ENCODE measurements at places on chromosomes 3 and 15.

GRCh38 chr15:62093809-62094208 lies 27.0 kb downstream of the C2CD4A start:
- no peak for DNase-seq

GRCh38 chr3:152843955-152844354 lies 9.0 kb downstream of the P2RY1 start:
- DNase-seq, result no peak

GRCh38 chr3:9978710-9979305 lies 7.8 kb downstream of the EMC3 start:
- no peak for DNase-seq

DNA sequence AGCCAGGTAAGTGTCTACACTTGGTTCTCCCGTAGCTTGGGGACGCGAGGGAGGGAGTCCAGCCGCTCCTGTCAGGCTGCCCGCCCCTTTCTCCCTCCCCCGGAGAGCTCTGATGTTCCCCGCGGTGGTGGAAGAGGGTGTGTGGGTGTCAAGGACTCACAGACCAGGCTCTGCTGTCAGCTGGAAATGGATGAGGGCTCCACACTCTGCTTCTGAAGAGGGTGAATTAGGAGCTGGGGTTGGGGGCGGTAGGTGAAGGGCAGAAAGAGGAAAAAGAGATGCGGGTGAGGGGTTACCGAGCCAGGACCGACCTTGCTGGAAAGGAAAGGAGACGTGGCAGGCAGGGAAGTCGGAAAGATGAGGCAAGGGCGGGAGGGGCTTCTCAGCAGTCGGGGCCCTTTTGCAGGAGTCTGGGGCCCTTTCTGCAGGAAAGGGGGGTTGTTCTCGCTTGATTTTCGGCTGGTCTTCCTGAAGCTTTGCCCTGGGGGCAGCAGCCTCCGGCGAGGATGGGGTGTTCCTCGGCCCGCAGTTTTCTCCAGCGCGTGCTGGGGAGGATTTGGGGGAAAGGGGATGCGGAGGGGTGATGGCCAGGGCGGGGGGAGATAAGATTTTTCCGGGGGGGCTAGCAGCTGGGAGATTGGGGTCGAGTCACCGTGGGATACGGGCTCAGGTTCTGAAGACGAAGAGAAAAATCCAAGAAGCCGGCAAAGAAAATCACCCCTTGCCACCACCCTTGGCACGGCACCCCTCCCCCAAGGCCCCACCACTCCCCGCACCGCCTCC lies 602 bp upstream of the BAHD1 start:
- DNase-seq, result no peak

DNA sequence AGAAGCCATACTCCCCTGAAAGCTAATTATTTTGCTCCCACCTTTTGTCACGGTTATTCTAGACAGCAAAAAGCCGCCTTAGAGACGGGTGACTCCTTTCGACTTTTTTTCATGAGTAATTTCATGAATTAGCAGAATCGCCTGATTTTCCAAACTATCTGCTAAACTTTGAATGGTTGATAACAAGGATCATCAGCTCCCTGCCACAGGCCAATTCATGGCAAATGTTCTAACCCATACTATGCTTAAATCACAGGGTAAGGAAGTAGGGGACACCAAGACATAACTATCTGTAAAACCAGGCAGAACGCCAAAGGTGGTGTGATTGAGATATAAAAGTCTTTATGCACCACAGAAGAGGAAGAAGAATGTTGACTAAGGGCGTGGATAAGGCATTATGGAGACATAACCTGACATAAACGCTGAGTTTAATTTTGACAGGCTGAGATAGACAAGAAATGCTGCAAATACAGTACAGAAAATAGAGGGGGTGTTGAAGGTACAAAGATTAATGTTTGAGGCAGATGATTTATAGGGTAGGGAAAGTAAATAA lies 891 bp upstream of the DMXL2 start:
- DNase-seq, result no peak

- no peak for DNase-seq
These were observed 67.2 kb downstream of the IL1RAP start for GRCh38 chr3:190581041-190581541.

GRCh38 chr3:30393079-30393478 lies 213.3 kb upstream of the TGFBR2 start:
- no peak for DNase-seq

GRCh38 chr3:9944271-9944670 lies 7.9 kb downstream of the PRRT3 start:
- DNase-seq, result no peak

- no peak for DNase-seq
These were observed 86.4 kb downstream of the DNASE1L3 start for GRCh38 chr3:58124387-58124786.

DNA sequence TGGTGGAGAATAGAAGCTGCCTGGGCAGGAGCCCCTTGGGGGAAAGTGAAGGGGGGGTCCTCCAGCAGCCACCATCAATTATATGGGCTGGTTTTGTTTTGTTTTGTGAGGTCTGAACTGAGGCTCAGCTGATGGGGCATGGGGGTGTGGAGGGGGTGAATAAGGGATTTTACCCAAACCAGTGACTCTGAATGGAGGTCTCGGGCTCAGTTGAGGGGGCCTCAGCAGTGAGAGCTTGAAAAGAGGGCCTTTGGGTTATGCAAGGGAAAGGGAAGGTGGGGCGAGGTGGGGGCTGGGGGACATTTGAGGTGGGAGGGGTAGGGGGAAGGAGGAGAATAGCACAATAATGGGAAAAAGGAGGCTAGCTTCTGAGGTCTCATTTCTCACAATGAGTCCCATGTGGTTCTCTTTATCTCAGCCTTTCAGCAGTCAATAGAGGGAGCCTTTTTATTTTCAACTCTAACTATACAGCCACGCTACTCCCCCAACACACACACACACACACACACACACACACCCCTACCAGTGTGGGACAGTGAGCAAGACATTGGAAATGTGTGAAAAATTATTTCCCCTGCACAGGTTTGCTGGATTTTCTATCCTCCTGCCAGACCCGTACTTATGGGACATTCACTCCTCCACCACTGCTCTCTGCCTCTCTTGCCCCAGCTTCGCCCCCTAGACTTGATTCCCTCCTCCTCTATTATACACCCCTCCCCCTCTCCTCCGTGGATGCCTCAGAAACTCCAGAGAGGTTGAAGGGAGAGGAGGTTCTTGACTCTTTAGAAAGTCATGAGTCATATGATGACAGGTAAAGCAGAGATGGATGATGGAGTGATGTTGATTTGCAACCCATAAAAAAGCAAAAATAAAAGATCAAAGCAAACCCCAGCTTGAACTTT lies 96.0 kb downstream of the GTPBP8 start:
- DNase-seq, result no peak

GRCh38 chr15:90981681-90982080 lies 12.7 kb downstream of the PRC1 start:
- no peak for DNase-seq

DNA sequence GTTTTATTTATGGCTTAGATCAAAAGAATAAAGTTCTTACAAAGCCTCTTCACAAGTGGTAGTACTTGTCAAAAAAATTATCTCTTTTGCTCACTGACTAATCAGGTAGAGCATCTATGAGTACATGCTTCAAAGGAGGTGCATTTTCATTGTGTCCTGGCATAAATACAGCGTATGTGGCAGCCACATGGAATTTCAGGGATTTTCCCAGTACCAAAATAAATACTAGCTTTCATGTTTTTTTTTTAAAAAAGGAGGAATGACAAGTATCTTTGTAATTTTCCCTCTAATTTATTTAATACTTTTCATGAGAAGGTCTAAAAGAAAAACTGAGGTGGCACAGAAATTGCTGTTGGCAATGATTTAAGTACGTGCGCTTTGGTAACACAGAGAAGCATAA lies 597.8 kb upstream of the ALCAM start:
- no peak for DNase-seq

DNA sequence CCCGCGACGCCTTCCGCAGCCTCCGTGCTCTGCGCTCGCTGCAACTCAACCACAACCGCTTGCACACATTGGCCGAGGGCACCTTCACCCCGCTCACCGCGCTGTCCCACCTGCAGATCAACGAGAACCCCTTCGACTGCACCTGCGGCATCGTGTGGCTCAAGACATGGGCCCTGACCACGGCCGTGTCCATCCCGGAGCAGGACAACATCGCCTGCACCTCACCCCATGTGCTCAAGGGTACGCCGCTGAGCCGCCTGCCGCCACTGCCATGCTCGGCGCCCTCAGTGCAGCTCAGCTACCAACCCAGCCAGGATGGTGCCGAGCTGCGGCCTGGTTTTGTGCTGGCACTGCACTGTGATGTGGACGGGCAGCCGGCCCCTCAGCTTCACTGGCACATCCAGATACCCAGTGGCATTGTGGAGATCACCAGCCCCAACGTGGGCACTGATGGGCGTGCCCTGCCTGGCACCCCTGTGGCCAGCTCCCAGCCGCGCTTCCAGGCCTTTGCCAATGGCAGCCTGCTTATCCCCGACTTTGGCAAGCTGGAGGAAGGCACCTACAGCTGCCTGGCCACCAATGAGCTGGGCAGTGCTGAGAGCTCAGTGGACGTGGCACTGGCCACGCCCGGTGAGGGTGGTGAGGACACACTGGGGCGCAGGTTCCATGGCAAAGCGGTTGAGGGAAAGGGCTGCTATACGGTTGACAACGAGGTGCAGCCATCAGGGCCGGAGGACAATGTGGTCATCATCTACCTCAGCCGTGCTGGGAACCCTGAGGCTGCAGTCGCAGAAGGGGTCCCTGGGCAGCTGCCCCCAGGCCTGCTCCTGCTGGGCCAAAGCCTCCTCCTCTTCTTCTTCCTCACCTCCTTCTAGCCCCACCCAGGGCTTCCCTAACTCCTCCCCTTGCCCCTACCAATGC lies 2.0 kb downstream of the ISLR start:
- no peak for DNase-seq

GRCh38 chr3:153072382-153072781 lies 89.6 kb upstream of the RAP2B start:
- DNase-seq, result no peak

DNA sequence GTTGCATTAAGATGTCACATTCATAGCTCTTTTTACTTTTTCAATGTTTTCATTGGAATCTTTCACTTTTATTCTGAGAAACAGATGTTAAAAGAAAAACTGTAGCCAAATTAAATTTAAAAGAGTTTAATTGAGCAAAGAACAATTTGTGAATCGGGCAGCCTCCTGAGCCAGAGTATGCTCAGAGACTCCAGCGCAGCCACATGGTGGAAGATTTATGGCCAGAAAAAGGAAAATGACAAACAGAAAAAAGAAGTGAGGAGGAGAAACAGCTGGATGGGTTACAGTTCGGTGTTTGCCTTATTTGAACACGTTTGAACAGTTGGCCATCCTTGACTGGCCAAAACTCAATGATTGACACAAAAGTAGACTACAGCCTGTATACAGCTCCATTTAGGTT lies 33.8 kb upstream of the RAB11A start:
- DNase-seq, result no peak

GRCh38 chr15:39640665-39641064 lies 59.8 kb downstream of the THBS1 start:
- no peak for DNase-seq

GRCh38 chr3:18987862-18988447 lies 160.4 kb upstream of the KCNH8 start:
- DNase-seq, result no peak

DNA sequence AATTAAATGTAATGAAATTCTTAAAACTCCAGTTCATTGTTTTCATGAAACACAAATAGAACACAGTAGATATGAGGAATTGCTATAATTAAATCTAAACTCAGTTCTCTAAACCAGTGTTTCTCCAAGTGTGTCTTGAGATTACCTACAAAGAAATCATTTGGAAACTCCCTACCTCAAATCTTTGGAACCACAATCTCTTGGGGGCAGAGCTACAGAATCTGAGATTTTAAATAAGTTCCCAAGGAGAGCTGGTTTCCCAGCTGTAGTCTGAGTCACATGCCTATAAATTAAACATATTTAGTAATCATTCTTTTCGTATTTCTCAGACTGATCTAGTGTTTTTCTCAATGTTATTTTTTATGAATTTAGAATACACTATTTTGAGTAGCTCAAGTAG lies 17.0 kb upstream of the ACTC1 start:
- no peak for DNase-seq

DNA sequence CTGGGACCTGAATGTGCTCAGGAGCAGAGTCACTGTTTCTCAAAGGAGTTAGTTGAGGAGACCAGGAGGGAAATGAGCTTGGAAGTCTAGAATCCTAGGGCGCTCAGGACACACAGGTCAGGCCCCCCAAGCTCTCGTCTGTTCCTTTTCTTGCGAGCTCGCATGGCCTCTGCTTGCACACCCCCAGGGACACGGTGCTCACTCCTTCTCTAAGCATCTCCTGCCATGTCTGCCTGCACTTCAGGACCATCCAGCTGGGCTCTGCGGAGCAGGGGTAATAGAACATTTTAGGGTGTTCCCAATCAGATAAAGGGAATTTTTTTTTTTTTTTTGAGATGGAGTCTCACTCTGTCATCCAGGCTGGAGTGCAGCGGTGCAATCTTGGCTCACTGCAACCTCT lies 213.2 kb downstream of the XXYLT1 start:
- DNase-seq, result no peak

GRCh38 chr3:120142236-120142635 lies 48.0 kb upstream of the GSK3B start:
- DNase-seq, result no peak

- DNase-seq, result no peak
These were observed 41.8 kb upstream of the SETMAR start for GRCh38 chr3:4261406-4261805.

- DNase-seq, result no peak
These were observed 97.8 kb downstream of the OXNAD1 start for GRCh38 chr3:16362770-16363169.

DNA sequence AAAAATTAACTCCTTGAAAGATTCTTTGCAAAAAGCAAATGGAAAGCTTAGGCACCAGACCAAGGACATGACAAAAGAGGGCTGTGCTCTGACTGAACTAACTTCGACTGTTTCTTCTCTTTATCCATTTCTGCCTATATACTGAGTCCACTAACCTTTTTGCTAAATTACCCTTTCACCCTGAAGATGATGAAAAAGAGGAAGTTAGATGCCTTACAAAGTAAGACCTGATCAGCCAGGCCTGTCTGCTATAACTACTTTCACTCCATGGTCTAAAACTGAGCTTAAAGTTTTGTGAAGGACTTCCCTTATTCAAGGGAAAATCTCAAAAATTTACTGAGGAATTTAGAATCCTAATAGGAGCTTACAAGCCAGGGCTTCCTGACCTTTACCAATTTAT lies 6.2 kb upstream of the IGSF10 start:
- no peak for DNase-seq

GRCh38 chr3:12560505-12561190 lies 3.8 kb downstream of the MKRN2 start:
- DNase-seq, result no peak

GRCh38 chr15:101441696-101442095 lies 47.8 kb downstream of the PCSK6 start:
- no peak for DNase-seq

- DNase-seq, result no peak
These were observed 312.7 kb downstream of the TLE3 start for GRCh38 chr15:69784798-69785566.

Data from cortex of kidney (tissue), 1 donor.